Left lung (tissue), 14 donors: ENCODE measurements at places on chromosomes 11 and 22. TPM values are rescaled to one million over a fixed set of nuclear protein-coding genes. Genes with fewer than 3 reads are reported as not detected.

The NAV2 gene
- polyA plus RNA-seq, result 23.5 TPM

The HOATZ gene
- polyA plus RNA-seq, result 13.7 TPM

The DDIAS gene
- polyA plus RNA-seq, result 5.4 TPM

The AMBRA1 gene
- 20.4 TPM for polyA plus RNA-seq

DNA sequence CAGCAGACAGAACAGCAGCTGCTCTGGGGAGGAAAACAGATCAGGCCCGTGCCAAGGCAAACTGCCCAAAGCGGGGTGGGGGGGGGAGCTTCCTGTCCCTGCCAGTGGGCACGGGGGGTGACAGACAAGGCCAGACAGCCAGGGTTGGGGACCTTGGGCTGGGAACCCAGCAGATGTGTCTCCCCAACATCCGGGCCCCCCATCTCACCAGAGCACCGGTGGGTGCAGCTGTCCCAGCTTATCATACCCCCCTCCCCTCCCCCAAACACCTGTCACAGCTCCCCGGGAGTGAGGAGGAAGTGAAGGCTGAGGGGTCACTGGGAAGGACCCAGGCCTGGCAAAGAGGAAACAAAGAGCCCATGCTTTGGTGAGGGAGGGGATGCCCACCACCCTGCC lies 1.3 kb downstream of the PPP1R14B start:
- H3K4me1 ChIP-seq, result peaks cover 58% of the 10 kb centered on the region
- peak overlapping the region; percentile 72 for H3K4me3 ChIP-seq
- DNase-seq, result no peak

- H3K4me3 ChIP-seq, result no peak overlapping the region
- H3K27ac ChIP-seq, result no peak overlapping the region
- peak; percentile 41 for DNase-seq
Measured at GRCh38 chr22:37428649-37429586, 1.6 kb upstream of the ELFN2 start.

DNA sequence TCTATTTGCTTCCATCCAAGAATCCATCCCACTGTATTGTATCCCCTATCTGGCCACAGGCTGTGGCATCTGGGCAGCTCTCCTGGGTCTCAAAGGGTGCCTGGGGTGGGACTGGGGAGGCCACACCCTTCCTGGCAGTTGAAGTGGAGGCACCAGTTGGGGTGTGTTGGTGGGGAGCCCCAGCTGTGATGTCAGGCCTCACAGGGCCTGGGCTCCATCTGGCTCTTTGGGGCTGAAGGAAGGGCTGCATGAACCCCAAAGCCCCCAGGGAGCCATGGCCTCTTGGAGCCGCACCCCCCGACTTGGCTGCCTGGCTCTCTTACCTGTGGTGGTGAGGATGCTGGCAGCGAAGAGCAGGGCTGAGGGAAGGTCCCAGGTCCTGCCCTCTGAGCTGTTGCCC lies 469 bp downstream of the KCNK7 start:
- peaks cover 6% of the 10 kb centered on the region for H3K4me1 ChIP-seq
- H3K4me3 ChIP-seq, result no peak overlapping the region
- H3K27ac ChIP-seq, result peak overlapping the region; percentile 23
- DNase-seq, result no peak
- no peaks in the 10 kb centered on the region for H3K36me3 ChIP-seq

DNA sequence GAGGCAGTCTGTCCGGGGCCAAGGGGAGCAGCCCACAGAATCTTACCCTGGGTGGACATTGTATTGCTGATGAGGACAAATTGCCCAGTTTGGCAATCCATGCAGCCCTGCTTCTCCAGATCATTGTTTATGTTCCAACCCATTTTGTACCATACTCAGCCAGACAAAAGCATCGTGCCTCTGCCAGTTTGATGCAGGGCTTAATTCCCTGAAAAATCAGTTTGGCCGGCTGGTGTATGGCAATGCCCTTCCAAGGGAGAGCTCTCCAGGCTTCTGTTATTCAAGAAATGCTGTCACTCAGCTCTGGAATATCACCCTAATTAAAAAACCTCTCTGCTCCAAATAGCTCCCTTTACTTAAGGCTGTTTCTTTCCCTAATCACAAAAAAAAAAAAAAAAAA lies 697.7 kb downstream of the TBC1D22A start:
- H3K27me3 ChIP-seq, result no peaks in the 10 kb centered on the region
- H3K27ac ChIP-seq, result no peak overlapping the region
- no peak overlapping the region for H3K4me3 ChIP-seq
- DNase-seq, result no peak
- H3K4me1 ChIP-seq, result no peaks in the 10 kb centered on the region
- H3K36me3 ChIP-seq, result no peaks in the 10 kb centered on the region

DNA sequence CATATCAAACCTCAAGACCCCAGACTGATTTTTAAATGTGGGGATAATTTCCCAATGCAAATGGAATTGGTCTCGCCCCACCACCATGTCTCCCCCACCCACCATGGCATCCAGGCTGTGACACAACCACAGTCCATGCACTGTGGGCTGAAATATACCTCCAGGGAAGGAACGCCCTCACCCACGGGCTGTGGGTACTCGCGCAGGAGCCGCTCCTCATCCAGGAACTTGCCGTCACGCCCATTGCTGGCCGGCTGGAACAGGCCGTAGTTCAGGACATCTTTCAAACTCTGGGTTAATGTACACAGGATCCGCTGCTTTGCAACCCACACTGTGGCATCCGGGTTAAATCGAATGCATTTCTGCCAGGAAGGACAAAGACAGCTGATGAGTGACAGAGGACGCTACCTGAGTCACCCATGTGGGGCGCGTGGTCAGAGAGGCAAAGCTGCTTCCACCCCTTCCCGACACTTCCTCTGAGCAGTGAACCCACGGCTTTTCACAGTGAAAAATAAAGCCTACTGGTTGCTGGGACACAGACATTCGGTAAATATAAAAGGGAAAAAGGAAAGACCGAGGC lies 133.6 kb downstream of the SHANK2 start:
- H3K4me3 ChIP-seq, result no peak overlapping the region
- H3K4me1 ChIP-seq, result no peaks in the 10 kb centered on the region
- DNase-seq, result no peak

DNA sequence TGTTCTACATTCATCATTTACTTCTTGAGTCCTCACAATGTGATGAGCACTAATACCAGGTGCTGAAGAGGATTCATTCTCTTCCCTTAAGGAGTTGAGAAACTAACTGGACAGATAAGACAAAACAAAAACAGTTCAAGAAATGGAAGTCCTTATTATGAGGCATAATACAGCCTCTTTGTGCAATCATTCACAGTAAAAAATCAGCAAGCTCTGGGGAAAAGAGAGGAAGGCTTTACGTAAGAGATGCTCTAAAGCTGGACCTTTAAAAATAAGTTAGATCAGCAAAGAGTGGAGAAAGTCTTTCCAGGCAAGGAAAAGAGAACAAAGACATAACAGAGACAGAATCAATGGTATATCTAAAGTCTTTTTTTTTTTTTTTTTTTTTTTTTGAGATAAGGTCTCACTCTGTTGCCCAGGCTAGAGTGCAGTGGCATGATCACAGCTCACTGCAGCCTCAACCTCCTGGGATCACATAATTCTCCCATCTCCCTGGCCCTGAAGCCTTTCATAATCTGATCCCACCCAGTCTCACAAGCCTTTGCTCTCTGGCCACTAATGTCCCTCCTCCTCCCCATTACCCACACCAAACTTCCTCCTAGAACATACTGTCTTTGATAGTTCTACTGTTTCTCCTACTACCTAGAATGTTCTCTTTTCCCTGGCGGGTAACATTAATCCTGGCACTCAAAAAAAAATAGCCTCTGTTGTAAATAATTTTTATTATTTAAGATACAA lies 40.9 kb downstream of the MRTFA start:
- no peaks in the 10 kb centered on the region for H3K36me3 ChIP-seq
- DNase-seq, result no peak

GRCh38 chr11:7571640-7572000 lies 57.8 kb downstream of the PPFIBP2 start:
- H3K27ac ChIP-seq, result peak overlapping the region; percentile 60
- peaks cover 16% of the 10 kb centered on the region for H3K4me1 ChIP-seq
- no peaks in the 10 kb centered on the region for H3K36me3 ChIP-seq
- peak; percentile 55 for DNase-seq
- peaks cover 16% of the 10 kb centered on the region for H3K27me3 ChIP-seq

DNA sequence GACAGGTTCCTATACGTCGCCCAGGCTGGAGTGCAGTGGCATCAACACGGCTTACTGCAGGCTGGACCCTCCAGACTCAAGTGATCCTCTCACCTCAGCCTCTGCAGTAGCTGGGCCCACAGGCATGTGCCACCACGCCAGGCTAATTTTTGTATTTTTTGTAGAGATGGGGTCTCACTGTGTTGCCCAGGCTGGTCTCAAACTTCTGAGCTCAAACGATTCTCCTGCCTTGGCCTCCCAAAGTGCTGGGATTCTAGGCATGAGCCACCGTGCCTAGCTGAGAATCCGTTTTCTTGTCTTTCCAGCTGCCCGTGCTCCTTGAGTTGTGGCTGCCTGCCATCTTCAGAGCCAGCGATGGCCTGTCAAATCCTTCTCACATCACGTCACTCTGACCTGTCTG lies 56.8 kb downstream of the MCM5 start:
- H3K4me1 ChIP-seq, result no peaks in the 10 kb centered on the region
- H3K27ac ChIP-seq, result no peak overlapping the region
- H3K4me3 ChIP-seq, result no peak overlapping the region
- DNase-seq, result no peak
- no peaks in the 10 kb centered on the region for H3K36me3 ChIP-seq

- DNase-seq, result no peak
- H3K4me3 ChIP-seq, result no peak overlapping the region
- H3K27me3 ChIP-seq, result no peaks in the 10 kb centered on the region
- no peaks in the 10 kb centered on the region for H3K4me1 ChIP-seq
- H3K27ac ChIP-seq, result no peak overlapping the region
- no peaks in the 10 kb centered on the region for H3K36me3 ChIP-seq
Measured at GRCh38 chr11:121968638-121969037, 147.4 kb downstream of the BLID start.

DNA sequence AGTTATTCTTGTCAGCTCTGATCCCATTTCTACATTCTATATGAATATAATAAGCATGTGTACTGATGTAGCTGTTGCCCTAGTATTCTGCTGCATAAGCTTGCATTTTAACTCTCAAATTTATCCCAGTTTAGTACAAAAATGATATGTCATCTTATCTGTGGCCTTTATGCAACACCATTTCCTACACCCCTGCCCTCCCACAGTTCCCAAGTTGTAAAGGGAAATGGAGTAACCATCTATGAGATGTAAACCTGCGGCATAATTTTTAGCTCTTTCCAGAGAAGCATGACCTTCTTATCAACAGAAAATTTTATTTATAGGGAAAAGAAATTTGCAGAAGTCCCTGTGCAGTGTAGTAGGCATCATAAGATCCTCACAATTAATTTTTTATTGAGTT lies 18.9 kb upstream of the CARD18 start:
- H3K27ac ChIP-seq, result no peak overlapping the region
- DNase-seq, result no peak
- no peaks in the 10 kb centered on the region for H3K27me3 ChIP-seq
- H3K36me3 ChIP-seq, result no peaks in the 10 kb centered on the region
- H3K4me3 ChIP-seq, result no peak overlapping the region
- H3K4me1 ChIP-seq, result no peaks in the 10 kb centered on the region

DNA sequence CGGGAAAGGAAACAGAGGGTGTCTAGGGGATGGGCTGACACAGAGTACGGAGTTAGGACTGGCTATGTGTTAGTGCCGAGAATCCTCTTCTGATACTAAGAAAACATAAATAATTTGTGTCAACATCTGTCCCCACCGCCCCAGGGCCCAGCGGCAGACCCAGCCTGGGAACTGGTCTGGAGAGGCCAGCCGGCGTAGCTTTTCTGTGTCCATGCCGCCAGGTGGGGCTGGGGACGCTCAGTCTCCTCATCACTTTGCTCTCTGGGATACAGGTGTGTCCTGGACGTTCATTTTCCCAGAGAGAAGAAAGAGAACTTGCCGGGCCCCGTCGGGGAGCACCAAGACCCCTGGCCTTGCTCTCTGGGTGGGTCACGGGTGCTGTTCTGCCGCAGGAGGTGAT lies 54.7 kb downstream of the WNT7B start:
- no peaks in the 10 kb centered on the region for H3K36me3 ChIP-seq
- peaks cover 4% of the 10 kb centered on the region for H3K4me1 ChIP-seq
- no peak overlapping the region for H3K4me3 ChIP-seq
- peaks cover 25% of the 10 kb centered on the region for H3K27me3 ChIP-seq
- no peak overlapping the region for H3K27ac ChIP-seq
- no peak for DNase-seq

- peaks cover 17% of the 10 kb centered on the region for H3K4me1 ChIP-seq
- no peak overlapping the region for H3K4me3 ChIP-seq
- no peak for DNase-seq
- no peak overlapping the region for H3K27ac ChIP-seq
- H3K36me3 ChIP-seq, result no peaks in the 10 kb centered on the region
Measured at GRCh38 chr11:33373636-33374035, 116.5 kb downstream of the HIPK3 start.

DNA sequence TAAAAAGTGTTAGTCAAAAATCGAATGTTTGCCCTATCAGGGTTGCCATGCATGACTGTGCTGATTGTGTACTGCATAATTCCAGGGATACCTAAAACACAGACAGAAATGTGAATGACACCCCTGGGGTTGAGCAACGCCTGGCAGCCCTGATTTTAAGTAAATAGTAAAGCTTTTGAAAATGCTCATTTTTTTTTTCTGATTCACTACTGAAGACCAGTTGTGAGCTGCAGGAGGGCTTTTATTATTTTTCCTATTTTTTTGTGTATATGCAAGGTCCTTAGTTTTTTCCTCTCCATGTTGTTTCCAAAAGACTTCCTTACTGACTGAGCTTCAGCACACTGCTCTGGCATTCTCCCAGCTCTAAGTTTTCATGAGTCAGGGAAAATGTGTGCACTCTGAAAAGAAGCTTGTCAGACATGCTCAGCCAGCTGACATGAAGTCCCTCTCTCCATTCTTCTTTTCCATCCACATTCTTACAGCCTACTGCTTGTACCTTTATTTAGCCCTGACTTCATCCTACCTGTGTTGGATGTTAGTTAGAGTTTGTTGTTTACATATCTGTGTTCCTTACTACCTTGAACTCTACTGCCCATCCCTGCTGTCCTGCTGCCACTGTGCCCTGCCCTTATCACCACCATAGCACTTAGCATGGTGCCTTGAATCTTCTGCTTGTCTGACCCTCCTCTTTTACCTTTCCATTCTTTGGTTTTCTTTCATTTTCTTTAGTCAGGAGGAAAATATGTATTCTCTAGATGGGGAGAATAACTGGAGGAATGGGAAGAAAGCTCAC lies 79.5 kb downstream of the HORMAD2 start:
- no peaks in the 10 kb centered on the region for H3K27me3 ChIP-seq
- peak; percentile 61 for DNase-seq
- H3K27ac ChIP-seq, result peak overlapping the region; percentile 8
- no peaks in the 10 kb centered on the region for H3K4me1 ChIP-seq

DNA sequence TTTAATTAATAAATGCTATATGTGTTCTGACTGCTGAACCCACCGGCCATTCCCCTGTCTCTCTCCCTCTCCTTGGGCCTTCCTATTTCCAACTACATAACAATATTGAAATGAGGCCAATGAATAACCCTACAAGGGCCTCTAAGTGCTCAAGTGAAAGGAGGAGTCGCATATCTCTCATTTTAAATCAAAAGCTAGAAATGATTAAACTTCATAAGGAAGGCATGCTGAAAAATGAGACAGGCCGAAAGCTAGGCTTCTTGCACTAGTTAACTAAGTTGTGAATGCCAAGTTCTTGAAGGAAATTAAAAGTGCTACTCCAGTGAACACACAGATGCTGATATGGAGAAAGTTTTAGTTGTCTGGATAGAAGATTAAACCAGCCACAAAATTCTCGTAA lies 109.2 kb downstream of the TSPAN18 start:
- H3K4me1 ChIP-seq, result no peaks in the 10 kb centered on the region
- H3K27me3 ChIP-seq, result no peaks in the 10 kb centered on the region
- H3K4me3 ChIP-seq, result no peak overlapping the region
- no peaks in the 10 kb centered on the region for H3K36me3 ChIP-seq
- H3K27ac ChIP-seq, result no peak overlapping the region

- peaks cover 89% of the 10 kb centered on the region for H3K36me3 ChIP-seq
- H3K4me1 ChIP-seq, result no peaks in the 10 kb centered on the region
- no peaks in the 10 kb centered on the region for H3K27me3 ChIP-seq
- no peak overlapping the region for H3K4me3 ChIP-seq
Measured at GRCh38 chr22:30009478-30009877, 70.8 kb upstream of the HORMAD2 start.
